Right cardiac atrium (tissue), 5 donors: ENCODE measurements at places on chromosomes 4 and X. TPM values are rescaled to one million over a fixed set of nuclear protein-coding genes. Genes with fewer than 3 reads are reported as not detected.

DNA sequence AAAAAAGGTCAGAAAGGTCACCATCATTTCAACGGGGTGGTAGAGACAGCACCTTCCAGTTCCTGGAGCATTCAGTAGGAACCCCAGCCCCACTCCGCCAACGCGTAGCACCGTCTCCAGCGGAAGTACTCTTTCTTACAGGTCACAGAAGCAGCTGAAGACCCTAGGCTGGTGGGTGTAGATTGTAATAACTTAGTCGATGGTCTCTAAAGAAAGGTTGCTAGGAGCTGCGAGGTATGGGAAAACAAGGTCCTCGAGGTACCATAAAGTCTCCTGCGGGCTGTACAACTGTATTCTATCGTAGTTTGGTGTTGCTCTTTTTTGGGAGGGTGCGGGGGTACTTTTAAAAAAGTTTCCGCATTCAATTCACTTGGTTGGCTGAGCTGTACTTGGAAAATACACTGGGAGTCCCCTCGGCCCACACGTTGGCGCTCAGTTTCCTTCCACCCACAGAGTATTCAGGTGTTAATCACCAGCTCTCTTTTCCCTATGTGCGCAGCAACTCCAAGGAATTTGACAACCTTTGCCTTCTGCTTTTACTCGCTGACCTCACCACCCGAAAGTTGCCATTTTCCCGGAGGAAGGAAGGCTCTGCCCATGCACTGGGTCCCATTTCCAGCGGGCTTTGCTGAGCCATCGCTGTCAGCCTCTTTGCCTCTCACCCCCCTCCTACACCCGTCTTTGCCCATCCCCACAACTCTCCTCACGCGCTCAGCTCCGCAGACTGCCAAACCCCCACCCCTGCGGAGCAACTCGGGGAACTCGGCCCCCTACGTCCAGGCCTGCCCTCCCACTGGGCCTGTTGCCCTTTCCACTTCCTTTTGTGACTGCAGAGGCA, 4.8 kb upstream of the SOX3 start:
- DNase-seq: no peak

DNA sequence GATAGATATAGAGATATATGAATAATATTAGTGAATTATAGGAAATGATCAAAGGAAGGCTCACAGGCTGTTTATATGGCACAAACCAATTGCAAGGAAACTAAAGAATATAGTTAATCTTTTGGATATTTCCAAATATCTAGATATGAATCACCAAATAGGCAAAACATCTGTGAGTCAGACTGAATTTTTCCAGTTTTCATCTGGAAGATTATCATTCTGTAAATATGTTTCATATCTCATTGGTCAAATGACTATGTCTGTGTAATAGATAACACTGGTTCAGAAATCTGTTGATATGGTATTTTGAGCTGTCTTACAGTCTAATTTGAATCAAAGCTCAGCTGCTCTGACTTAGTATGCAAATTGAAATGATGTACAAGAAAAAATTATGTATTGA, 303.6 kb downstream of the FAM133A start:
- DNase-seq: no peak

Gene ITGB1BP2
- 131 TPM for total RNA-seq

DNA sequence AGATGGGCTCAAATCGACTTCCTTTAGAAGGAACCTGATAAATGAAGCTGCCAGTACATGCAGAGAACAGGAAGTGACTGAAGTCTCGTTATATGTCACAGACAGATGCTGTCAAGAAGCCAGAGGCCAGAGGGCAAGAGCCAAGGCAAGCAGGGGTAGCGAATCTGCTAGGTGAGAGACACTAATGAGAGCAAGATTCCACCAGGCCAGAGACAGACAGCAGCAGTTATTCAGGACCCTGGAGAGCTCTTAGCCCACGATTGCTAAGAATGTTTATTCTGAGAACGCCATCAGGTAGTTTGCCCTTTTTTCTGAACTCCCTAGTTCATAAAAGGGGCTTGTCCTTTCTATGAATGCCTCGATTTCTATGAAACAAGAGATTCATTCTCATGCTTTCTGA, 73.7 kb downstream of the BEND2 start:
- no peak for DNase-seq

Gene ART3
- 311 TPM for total RNA-seq

- no peak for DNase-seq
Observed at GRCh38 chr4:20839957-20840356, 139.7 kb downstream of the PACRGL start.

DNA sequence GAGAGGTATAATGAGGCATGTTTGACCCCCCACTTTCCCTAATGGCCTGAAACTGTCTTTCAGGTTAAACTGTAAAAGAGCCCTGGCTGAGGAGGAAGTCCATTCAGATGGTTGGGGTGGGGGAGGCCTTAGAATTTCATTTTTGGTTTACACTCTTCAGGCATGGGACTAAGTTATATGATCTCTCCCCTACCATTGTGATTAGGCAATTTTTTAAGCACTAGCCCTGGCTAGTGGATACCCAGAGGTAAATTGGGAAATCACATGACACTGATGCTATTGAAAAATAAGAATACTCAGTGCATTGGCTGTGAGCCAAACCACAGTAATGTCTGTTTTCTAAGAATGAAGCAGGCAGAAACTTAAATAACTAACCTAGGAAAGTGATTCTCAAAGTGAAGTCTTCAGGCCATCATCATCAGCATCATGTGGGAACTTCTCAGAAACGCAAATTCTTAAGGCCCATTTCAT, 149.7 kb downstream of the RRAGB start:
- DNase-seq: no peak

Gene NAP1L5
- total RNA-seq: 5.2 TPM

Gene AMBN
- not detected for total RNA-seq

Gene FAM9C
- not detected for total RNA-seq

GRCh38 chrX:142251680-142252079, 46.6 kb upstream of the MAGEC2 start:
- no peak for DNase-seq

DNA sequence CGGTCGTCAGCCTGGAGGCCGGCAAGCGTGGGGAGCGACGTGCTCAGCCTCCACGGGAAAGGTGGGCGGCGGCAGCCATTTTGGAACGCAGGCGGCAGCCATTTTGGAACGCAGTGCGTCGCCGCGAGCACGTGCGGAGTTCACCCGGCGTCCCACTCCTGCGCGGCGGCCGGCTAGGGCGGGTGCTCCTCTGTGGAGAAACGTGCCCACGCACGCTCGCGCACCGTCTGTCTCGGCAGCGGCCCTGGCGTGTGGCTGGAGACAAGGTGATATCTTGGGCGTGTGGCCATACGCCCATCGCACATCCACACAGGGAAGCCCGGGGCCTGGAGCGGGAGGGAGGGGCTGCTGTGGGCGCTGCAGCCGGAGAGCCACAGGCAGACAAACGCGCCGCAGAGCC, 21.1 kb downstream of the CPLX1 start:
- peak; percentile 30 for DNase-seq

Gene F8
- 34.7 TPM for total RNA-seq

Gene TMEM154
- 0.48 TPM for total RNA-seq

Gene CXCL3
- 0.50 TPM for total RNA-seq

DNA sequence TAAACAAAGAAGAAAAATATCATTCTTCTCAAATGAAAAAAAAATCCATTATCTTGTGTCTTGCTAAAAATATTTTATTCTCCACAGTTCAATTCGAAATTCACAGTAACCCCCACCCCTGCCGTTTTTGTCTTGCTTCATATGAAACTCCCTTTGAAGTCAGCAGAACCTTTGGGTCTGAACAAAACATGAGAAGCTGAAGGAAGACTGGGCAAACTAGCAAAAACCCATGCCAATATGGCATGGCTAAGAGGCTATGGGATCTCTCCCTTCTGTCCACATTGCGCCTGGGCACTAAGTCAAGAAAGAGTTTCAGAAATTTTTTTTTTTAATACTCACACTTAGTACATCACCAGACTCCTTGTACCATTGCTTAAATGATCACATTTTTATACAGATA, 136.0 kb upstream of the SMIM31 start:
- no peak for DNase-seq

DNA sequence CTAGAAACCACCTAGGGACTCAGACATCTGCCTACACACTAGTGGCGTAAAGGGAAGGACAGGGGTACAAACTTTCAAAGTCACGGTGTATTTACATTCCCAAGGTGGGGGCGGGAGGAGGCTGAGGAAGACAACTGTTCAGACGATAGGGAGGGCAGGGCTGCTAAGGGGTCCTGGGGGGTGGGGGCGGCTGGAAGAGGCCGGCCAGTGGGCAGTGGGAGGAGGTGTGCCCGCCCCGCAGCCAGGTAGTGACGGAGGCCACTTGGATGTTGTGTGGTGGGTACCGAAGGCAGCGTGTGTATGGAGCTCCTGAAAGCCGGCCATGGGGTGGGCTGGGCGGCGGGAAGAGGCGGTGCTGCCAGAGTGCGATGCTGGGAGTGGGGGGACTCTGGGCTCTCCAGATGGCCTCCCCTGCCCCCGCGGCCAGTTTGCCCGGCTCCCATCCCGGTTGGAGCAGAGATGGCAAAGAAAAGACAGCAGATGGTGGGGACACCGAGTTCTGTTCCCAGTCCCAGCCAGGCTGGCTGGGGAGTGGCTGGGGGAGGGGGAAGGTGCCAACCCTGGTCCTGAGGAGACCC, 24.2 kb downstream of the L1CAM start:
- DNase-seq: no peak

- peak; percentile 29 for DNase-seq
Observed at GRCh38 chr4:120830204-120830603, 92.3 kb downstream of the PRDM5 start.

Gene BMP3
- not detected for total RNA-seq

DNA sequence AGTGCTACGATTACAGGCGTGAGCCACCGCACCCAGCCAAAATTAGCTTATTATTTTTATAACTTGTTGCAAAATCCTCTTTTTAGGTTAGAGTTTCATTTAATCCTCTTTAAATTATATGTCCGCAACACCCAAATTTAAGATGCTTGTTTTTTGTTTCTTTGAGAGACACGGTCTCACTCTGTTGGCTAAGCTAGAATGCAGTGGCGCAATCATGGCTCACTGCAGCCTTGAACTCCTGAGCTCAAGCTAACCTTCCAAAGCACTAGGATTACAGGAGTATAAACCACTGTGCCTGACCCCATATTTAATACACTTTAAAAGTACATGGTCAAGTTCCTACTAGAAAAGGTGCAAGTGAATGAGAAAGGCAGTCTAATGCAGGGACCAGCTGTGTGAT, 2.2 kb downstream of the RBBP7 start:
- no peak for DNase-seq

Gene PCSK1N
- total RNA-seq: 5.0 TPM

DNA sequence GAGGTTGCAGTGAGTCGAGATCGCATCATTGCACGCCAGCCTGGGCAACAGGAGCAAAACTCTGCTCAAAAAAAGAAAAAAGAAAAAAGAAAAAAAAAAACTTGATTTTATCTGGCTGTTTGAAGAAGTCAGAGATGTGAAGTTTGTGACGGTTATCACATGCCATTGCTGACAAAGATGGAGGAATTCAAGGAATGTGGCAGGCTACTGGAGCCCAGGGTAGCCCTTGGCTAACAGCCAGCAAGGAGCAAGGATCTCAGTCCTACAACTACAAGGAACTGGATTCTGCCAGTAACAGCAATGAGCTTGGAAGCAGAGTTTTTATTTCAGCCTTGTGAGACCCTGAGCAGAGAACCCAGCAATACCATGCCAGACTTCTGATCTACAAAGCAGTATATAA, 24.3 kb upstream of the TET2 start:
- DNase-seq: no peak

Gene GBA3
- not detected for total RNA-seq

Gene MAGEA2
- total RNA-seq: not detected

- no peak for DNase-seq
Observed at GRCh38 chr4:68250151-68250930, 4.8 kb upstream of the TMPRSS11B start.

Gene CSAG2
- total RNA-seq: not detected

DNA sequence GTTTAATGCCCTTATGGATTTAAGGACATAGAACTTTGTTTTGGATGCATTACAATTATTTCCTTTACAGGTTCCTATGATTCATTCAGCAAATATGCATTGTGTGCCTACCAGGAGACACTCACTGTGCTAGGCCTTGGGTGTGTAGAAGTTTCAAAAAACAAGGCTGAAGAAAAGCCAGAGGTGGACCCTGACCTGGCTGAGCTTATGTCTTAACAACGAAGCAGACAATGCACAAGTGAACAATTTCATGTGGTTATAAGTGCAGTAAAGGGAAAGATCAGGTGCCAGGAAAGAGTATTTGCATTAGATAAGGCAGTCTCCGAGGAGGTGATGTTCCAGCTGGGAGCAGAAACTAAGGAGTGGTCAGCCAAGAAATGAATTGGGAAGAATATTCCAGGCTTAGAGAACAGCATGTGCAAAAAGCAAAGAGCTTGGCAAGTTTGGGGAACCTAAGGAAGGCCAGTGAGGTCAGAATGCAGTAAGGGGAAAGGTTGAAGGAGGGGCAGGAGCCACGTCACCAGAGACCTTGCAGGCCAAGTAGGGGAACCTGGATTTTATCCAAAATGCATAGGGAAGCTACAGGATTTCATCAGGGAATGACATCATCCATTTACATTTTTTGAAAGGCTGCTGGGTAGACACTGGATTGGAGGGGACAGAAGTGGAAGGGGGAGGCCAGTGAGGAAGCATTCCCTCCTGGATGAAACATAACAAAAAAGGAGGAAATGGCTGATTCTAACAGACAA, 193.6 kb downstream of the SOWAHB start:
- peak; percentile 32 for DNase-seq

Gene PRKX
- total RNA-seq: 4.3 TPM

DNA sequence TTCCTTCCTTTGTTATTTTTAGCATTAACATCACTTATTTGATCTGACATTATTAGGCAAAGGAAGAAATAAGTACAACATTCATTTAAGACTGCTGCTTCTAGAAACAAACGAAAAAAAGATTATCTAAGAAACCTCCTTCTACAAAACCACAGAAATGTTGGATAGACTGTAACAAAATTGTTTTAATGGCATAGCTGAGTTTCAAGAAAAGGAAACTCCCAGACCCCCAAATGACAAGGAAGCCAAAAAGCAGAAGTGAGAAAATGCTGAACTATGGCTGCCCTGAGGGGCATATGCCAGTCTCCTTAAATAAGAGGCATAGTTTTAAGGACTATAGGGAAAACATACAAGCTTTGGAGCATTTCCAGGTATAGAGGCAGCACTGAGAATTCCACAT, 1431.6 kb upstream of the TENM3 start:
- DNase-seq: no peak

Gene NAP1L3
- 13.4 TPM for total RNA-seq

DNA sequence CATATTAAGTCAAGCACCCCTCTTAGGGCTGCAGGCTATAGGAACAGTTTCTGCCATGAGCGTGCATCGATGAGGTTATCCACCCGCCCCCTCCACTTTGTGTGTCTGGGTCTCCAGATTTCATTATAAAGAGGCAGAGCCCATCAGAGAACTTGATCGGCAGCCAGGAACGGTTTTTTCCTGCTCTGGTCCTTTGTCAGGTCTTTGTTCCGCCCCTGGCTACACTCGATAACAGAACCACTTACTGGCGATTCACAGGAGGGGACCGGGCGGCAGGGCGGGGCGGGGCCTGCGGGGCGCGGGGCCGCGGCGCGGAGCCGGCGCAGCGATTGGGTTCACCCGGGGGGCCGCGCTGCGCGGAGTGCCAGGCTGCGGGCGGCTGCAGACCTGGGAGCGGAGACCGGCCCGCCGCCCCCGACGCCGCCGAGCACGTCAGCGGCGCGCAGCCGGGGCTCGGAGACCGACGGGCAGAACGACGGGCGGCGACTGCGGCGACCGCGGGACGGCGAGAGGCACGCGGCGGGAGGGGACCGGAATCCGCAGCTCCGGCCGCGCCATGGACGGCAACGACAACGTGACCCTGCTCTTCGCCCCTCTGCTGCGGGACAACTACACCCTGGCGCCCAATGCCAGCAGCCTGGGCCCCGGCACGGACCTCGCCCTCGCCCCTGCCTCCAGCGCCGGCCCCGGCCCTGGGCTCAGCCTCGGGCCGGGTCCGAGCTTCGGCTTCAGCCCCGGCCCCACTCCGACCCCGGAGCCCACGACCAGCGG, at the start of gene SLC10A4:
SLC10A4 (plus strand) TSS at position 338 of the 771 bp plus-strand sequence; CDS start at position 557, 219 bp downstream.
- DNase-seq: peak; percentile 53
